ENCODE measurements at places on chromosomes 16 and 17.

GRCh38 chr17:33124871-33125551, 133.4 kb downstream of the SPACA3 start:
- no peak for DNase-seq

- no peak for DNase-seq
Measured at GRCh38 chr16:51008037-51008436, 143.0 kb downstream of the SALL1 start.

- no peak for DNase-seq
Measured at GRCh38 chr16:87945351-87946042, 5.7 kb upstream of the BANP start.

DNA sequence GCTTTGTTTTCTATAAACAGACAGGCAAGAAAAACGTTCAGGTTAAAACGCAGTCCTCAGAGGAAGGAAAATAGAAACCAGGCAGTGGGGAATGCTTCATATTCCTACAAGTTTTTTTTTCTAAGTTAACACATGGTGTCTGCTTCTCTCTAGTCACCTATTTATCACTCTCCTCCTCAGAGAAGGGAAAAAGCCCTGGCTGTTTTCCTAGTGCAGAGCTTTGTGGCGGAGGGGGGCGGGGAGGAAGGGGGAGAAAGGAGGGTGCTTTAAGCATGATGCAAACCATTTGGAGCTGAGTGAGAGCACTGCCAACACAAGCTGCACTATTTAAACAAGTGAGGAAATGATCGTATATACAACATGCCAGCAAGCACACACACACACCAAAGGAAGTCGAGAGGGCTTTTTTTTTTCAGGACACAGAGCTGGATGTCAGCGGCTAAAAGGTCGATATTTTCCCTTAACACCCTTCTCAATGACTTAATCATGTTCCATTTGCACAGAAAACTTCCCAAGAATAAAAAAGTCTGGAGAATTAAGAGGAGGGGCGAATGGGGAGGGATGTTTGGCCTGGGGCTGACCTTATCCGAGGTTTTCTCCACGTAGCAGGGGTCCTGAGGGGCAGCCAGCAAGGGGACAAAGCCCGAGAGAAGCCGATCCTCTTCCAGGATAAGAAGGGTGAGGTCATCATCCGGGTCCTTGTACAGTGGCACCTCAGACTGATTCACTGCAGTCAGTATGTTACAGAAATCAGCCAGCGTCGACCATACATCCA, 117.4 kb downstream of the HIC1 start:
- DNase-seq, result no peak

GRCh38 chr16:86885139-86885538, 306.8 kb downstream of the FOXL1 start:
- no peak for DNase-seq

DNA sequence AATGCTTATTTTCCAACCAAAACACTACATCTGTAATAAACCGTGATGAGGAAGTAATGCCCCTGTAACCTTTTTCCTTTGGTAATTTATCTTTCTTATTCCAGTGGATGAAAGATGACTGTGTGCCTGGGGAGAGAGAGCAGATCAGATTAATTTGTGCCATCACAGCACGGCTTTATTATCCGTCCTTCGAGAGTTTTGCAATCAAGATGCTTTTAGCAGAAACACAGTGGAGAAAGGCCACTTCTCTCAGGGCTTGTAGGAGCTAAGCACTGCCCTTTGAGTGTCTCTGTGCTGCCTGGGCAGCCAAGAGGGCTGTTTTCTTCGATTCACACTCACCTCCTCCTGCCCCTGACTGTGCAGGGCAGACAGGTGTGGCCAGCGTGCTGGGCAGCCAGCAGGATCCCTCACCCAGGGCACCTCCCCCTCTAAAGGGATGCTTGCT, 190.2 kb downstream of the PRKCA start:
- DNase-seq, result no peak

- DNase-seq, result no peak
Measured at GRCh38 chr17:82281502-82282238, 8.2 kb upstream of the CSNK1D start.

GRCh38 chr16:19680881-19681340, 37.1 kb downstream of the KNOP1 start:
- DNase-seq, result no peak

GRCh38 chr16:75319513-75320411, 68.3 kb upstream of the BCAR1 start:
- DNase-seq, result no peak

DNA sequence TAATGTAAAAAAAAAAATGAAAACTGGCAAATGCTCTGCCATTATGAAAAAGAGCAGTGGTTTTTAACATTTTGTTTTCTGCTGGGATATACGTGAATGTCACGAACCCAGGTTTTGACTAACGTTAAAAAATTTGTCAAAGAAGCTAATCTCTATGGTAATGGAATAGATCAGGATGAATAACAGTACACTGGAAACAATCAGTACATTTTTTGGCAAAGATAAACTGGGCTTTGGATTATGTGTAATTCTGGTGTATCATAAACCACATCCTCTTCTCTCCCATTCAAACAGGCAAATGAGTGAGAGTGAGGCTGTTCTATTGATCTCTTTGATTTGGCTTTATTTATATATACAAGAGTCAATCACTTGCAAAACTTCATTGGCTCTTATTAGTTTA, 207.0 kb upstream of the IRX3 start:
- no peak for DNase-seq

DNA sequence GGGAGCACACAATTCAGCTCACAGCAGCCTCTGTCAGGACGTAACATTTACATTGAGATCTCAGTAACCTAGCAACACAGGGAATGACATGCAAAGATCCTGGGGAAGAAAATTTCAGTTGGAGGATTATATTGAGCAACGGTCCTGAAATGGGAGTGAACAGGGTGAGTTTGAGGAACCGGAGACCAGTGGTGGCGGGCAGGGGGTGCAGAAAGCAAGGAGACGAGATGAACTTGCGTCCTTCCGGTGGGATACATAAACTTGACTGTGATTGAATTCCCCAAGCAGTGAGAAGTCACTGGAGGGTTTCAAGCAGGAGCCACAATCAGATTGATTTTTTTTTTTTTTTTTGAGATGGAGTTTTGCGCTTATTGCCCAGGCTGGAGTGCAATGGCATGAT, 51.5 kb downstream of the SHISA6 start:
- no peak for DNase-seq

- no peak for DNase-seq
Measured at GRCh38 chr17:73061161-73061560, 31.3 kb downstream of the SLC39A11 start.

DNA sequence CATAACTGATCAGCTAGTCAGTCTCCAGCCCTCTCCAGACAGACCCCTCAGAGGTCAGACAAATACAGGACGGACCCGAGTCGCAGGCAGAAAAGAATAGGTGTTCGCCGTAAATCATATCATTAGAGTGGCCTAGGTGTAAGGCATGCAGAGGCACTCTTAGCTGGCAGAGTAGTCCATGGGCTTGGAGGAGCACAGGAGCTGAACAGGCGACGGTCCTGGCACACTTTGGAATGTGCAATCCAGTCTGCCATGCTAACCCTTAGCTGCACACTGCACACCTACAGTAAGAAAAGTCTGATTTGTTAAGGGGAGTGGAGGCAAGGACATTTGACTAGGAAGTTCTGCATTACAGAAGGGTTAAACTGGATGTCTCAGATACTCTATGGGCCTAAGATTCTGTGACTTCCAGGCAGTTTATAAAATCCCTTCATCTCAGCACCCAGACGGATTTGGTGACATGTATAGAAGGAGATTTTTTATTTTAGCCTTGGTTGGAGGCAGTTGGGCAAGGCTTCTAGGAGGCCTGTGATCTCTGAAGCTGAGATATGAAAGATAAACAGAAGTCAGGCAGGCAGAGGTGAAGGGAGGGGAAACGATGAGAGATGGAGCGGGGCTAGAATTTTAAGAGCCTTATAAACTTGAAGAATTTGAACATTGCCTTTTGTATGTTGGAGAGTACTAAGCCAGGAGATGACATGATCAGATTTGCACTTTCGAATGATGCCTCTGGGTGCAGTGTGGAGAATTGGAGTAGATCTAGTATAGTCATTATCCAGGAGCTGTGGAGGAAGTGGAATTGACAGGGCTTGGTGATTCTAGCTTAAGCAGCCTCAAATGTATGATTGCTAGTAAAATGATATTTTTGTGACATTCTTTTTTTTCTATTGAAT, 34.6 kb upstream of the SLC5A11 start:
- DNase-seq, result no peak

DNA sequence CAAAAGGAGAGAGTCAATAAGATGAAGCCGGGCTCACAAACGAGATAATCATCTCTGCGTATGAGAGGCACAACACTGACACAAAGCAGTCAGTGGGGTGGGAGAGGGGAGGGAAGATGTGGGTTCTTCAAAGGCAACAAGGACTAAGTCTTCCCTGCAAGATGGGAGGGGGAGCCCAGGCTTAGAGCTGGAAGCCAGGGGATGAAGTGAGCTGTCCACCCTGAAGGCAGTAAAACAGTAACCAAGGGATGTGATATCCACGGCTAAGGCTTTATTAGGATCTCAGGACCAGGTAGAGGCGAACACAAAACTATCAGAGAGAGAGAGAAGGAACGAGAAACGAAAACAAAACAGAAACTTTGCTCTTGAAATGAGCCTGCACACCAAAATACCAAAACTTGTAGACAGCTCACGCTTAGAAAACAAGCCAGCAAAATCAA, 115.9 kb downstream of the DYNLRB2 start:
- DNase-seq, result peak; percentile 11
